ENCODE measurements at places on chromosomes 6 and 20.

- no peak for DNase-seq
Measured at GRCh38 chr20:58676161-58676560, 16.4 kb upstream of the NPEPL1 start.

DNA sequence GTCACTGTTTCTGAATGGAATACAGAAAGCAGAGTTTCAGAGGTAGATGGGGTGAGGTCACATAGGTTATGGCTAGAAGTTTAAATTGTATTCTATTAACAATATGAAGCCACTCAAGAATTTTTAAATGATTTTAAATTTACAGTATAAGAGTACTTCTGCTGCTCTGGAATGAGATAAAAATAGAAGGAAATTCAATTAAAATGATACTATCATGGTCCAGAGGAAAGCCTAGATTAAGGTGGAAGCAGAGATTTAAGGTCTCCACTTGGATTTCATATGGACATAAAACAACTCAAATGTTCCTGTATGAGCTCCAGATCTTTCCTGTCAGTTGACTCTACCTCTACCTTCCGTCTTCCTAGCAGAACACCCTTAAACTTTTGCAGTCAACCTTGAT is 68.6 kb downstream of the REV3L start:
- DNase-seq = no peak

- no peak for DNase-seq
Measured at GRCh38 chr6:32889533-32889932, 35.5 kb downstream of the PSMB9 start.

DNA sequence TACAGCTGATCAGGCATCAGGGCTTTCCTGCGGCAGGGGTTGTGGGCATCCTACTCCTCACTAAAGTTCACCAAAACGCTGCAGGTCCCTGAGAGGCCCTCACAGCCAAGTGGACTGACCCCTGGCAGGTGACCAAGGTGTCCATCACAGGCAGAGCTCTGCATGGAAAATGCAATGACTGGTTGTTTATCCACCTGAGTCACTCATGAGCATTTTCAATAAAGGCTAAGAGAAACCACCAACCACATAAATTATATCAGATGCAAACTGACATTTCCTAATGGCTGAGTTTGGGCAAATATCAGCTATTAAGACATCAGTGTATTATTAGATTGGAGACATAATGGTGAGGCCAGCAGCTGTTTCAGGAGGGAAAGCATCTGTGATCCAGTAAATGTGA is 152.7 kb upstream of the SYNDIG1 start:
- DNase-seq = no peak

DNA sequence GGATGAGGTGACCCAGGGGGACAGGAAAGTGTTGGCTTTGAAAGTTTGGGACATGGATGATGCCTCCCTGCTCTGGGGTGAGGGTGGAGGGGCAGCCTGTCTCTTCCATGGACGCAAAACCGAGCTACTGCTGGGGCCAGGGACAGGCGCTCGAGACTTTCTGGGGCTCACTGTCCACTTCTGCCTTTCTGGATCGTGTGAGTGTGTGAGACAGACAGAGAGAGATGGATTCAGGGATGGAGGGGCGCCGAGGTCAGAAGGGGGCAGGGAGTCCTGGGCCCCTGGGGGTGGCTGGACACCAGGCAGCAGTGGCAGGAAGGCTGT is 78.0 kb upstream of the GATA5 start:
- DNase-seq = no peak

- no peak for DNase-seq
Measured at GRCh38 chr6:134394208-134394607, 76.3 kb upstream of the SGK1 start.

All from NCI-H1694 (cell line).